ENCODE measurements at places on chromosomes 2 and 18.

GRCh38 chr18:12361770-12362378 is 15.2 kb downstream of the AFG3L2 start:
- no peak for DNase-seq

DNA sequence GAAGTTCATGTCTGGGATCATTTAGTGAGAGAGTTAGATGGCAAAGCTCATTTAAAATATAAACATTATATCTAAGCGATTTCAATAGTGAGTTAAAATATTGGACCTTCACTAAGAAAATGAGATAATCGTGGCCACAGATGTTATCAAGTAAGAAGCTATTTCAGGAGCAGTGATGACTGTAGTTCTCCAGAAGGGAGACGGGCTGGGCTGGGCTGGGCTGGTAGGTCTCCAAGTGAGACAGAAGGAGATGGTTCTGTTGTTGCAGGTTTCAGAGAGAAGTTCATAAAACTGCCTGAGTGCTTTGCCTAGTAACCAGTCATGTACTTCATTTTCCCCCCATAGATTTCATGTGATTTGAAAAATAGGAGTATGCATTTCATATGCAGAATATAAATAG is 130.1 kb upstream of the DAPL1 start:
- no peak for DNase-seq

- DNase-seq: no peak
These were observed 99.3 kb downstream of the TPO start for GRCh38 chr2:1512321-1513289.

DNA sequence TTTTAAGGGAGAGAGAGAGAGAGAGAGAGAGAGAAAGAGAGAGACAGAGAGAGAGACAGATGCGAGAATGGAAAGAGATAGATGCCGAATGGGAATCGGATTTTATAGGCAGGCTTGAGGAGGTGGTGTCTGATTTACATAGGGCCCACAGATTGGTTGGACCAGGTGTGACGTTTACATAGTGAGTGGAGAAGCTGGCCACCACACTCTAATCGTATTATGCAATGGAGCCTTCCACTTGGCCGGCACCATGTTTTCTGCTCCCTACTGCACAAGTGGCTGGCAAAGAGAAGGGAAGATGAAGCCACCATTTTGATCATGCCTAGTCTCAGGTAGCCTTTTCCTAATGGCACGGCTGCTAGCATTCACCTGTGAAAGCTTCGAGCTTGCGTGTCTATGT is 33.9 kb downstream of the CD8B2 start:
- DNase-seq: no peak

- no peak for DNase-seq
These were observed 381.7 kb upstream of the DDX18 start for GRCh38 chr2:117432746-117433145.

DNA sequence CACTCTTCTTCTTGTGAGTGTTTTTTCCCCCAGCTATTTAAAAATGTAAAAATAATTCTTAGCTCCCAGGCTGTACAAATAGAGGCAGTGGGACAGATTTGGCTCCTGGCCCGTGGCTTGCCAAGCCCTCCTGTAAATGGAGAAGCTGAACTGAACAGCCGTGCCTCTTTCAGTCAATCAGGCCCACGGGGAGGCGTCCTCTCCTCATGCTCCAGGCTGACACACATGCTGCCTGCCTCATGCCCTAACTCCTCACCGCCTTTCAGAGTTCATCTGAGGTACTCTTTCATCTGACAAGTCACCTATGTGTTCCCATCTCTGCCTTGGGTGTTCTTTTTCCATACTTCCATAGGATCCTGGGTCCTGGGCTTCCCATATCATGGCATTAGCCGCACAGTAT is 58.9 kb downstream of the BMP10 start:
- no peak for DNase-seq

DNA sequence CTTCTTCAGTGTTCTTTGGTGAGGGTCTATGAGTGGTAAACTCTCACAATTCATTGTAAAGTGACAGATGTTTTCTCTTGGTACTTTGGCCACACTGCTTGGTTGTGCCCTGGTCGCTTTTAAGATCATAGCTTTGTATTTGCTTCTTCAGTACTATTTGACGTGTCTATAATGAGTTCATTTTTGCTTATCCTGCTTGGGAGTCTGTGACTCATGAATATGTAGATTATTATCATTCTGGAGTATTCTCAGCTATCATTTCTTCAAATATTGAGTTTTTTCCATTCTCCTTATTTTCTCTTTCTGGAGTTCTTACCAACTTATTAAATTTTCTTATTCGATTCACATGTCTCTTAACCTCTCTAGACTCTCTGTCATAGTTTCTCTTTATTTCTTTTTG is 73.0 kb upstream of the HS6ST1 start:
- DNase-seq: no peak

DNA sequence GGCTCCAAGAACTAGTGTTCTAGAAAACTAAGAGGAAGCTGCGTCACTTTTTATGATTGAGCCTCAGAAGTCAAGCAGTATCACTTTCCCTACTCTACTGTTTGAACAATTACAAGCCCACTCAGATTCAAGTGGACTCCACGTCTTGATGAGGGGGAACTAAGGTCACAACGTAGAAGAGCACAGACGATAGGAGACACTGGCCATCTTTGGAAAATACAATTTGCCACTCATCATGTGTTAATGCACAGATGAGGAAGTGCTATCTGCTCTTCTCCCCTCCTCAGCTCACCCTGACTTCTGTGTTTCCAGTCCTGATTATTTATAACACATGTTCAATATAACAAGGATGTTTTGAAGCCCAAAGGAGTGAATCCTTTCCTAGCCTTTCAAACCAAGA is 76.1 kb upstream of the CYP1B1 start:
- no peak for DNase-seq

GRCh38 chr2:62868947-62869346 is 163.4 kb downstream of the EHBP1 start:
- no peak for DNase-seq

DNA sequence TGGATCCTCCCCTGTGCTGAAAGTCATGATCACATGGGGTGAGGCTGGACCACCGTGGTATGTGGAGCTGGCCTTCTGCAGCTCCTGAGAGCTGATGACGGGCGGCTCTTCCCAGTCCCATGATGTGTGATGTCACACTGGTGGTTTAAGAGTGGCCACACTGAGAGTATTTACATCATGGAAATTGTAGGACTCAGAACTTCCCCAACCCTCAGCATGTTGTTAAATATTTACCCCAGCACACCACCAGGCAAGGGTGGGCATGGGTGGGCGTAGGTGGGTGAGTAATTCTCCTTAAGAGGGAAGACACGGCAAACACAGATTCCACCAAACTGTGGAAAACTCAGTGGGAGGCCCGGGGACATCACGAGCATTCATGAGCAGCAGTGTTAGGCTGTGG is 106.8 kb downstream of the ALPK2 start:
- no peak for DNase-seq

GRCh38 chr2:231810905-231811304 is 24.7 kb downstream of the COPS7B start:
- no peak for DNase-seq

- no peak for DNase-seq
These were observed 141.1 kb downstream of the PARD3B start for GRCh38 chr2:204686406-204686805.

DNA sequence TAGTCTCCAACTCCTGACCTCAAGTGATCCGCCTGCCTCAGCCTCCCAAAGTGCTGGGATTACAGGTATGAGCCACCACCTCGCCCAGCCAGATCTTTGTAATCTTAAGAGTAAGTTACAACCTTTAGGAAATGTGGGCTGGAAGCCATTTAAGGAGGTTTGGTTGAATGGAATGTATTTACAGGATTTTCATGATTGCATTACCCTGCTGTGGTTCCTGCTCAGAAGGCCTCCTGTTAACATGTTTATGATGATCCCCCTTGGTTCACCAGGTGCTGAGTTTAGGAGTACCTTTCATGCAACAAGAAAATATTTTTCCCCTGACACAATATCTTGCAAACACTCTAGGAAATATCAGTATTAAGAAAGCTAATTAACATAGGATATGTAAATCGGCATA is 187.4 kb upstream of the SH3BP4 start:
- no peak for DNase-seq

DNA sequence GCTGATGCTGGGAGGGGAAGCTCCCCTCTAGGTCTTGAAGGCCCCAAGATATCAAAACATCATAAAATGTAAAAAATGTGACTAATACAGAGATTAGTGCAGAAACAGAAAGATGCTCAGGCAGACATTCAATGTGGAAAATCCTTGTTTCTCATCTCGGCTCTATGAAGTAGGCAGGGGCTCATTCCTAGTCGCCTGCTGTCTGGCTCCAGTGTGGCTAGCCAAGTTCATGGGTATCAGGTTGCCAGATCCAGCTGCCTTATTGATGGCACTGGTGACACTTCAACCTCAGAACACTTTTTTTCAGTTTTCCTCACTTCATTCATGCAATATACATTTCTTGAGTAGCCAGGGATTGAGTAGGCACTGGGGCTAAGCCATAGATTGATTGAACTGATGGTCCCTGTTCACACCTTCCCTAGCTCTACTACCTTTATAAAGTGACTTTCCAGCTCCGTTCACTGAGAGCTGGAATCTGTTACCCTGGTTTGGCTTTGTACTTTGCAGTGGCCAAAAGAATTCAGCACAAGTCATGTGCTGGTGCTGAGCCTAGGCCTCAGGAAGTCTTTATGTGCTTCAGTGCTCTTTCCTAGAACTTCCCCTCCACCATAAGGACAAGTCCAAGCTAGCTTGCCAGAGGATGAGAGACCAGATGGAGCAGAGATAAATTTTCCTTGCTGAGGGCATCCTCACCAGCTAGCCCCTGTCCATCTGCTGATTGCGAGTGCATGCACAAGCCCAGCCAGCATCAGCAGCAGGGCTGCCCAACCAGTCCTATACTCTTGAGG is 373.6 kb upstream of the ST6GAL2 start:
- DNase-seq: no peak

GRCh38 chr18:47795434-47795814 is 135.0 kb downstream of the SMAD2 start:
- DNase-seq: no peak

- DNase-seq: no peak
These were observed 460.7 kb downstream of the MTX2 start for GRCh38 chr2:176729706-176730569.

DNA sequence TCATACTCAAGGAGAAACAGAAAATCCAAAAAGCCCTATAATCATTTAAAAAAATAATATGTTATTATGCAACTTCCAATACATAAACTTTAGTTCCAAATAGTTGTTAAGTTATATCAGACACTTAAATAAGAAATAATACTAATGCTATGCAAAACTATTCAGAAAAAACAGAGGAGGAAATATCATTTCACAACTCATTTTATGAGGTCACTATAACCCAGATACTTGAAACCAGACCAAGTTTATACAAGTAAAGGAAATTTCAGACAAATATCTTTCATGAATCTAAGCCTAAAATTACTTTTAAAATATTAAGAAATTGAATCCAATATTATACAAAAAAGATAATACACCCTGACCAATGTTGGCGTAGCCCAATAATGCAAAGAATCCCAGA is 260.8 kb downstream of the CD226 start:
- DNase-seq: no peak

GRCh38 chr2:128654408-128654807 is 335.7 kb upstream of the HS6ST1 start:
- DNase-seq: peak; percentile 45

DNA sequence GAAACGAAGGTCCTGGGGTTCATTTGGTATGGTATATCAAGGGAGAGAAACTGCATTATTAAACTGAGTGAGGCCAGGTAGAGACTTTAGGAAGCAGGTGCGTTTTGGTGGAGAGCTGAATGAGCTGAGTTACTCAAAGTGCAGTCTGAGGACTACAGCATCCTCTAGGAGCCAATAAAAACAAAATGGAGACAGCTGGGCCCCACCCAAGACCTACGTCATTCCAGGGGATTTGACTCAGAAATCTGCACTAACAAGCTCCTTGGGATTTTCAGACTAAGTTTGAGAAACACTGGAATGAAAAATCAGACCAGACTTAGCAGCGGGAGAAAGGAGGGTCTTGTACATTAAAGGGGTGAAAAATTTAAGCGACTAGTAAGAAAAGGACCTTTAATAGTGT is 131.5 kb downstream of the UXS1 start:
- no peak for DNase-seq

GRCh38 chr18:45402485-45403056 is 212.7 kb upstream of the SLC14A2 start:
- DNase-seq: no peak

- DNase-seq: no peak
These were observed 33.5 kb downstream of the FBXO15 start for GRCh38 chr18:74114116-74114515.

- DNase-seq: no peak
These were observed 10.2 kb upstream of the CCDC74B start for GRCh38 chr2:130154773-130155765.

DNA sequence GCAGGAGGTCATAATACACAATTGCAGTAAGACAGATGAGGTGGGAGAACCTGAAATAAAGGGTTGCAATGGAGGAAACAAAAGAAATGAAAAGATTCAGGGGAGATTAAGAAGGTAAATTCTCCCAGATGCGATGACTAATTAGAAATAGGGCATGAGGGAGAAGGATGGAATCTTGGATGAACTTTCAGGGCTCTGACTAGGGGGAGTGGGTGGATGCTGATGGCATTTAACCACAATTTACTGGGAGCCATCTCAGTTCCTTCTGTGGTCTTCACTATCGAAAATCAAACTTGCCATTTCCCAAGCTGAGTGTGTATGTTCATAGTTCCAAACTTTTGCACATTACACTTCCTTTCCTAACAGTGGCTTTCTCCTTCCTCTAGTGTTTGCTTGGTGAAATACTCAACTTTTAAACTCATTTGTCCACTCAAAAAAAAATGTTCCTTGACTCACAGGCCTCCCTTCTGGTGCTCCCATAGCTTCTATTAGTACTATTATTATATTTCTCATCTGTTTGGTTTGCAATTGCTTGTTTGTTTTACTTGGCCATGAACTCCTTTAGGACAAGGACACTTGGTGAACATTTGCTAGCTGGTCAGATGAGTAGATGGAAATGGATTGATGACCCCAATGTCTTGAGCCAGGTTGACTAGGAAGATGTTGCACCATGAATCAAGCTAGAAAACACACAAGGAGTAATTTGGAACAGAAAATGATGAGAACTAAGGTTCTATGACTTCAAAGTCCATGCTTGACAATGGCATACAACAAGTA is 178.5 kb downstream of the DIS3L2 start:
- no peak for DNase-seq

DNA sequence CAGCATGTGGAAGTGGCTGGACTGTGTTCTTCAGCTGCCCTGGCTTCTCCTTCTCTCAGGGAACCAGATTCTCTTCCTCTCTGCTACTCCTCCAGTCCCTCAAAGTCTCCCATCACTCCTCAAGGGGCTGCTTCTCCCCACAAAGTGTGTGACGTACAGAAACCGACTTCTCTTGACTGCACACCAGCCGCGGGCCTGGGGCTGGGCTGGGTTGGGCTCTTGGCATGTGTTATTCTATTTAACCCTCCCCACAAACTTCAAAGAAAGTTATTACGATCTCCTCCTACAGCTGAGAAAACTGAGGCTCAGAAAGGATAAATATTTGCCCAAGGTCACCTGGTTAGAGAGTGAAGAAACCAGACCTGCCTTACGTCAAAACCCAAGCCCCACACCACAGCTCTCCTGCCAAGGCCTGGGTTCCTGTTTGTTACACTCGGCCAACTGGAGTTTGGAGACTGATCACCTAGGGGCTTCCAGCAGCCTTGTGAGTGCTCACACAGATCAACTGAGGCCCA is 269.0 kb downstream of the TFCP2L1 start:
- no peak for DNase-seq

- DNase-seq: no peak
These were observed 888.8 kb downstream of the CNTNAP5 start for GRCh38 chr2:124913868-124914267.

- no peak for DNase-seq
These were observed 20.5 kb downstream of the FTCDNL1 start for GRCh38 chr2:199830531-199830930.
